ENCODE measurements at places on chromosomes 4 and X. TPM values are rescaled to one million over a fixed set of nuclear protein-coding genes. Genes with fewer than 3 reads are reported as not detected.

- no peak for DNase-seq
These were observed 11.9 kb upstream of the ADH7 start for GRCh38 chr4:99447079-99447478.

- DNase-seq = no peak
These were observed 182.7 kb downstream of the KDR start for GRCh38 chr4:54942721-54943120.

FDCSP gene
- not detected for total RNA-seq

RRH gene
- total RNA-seq = not detected

NALF2 gene
- total RNA-seq = not detected

STARD8 gene
- total RNA-seq = 13.1 TPM

- peak; percentile 37 for DNase-seq
These were observed 65.8 kb downstream of the RASGEF1B start for GRCh38 chr4:81405900-81406401.

- DNase-seq = no peak
These were observed 209.2 kb downstream of the ADAM29 start for GRCh38 chr4:175127314-175127713.

DNA sequence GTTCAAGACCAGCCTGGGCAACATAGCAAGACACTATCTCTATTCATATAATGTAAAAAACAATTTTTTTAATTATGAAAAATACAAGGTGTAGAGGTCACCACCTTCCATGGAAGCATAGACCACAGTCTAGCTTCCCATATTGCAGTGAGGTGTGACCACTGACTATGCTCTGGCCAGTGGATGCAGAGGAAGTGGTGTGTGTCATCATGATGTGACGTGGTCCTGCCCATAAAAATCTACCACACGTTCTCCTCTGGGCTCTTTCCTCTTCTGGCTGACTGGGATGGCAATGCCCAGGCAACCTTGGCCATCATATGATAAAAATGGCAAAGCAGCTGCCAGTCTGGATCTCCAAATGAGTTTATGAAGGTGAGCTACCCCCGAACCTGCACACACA lies 65.7 kb downstream of the RBM47 start:
- no peak for DNase-seq

GRCh38 chr4:27716693-27717430 lies 856.2 kb downstream of the STIM2 start:
- DNase-seq = no peak

DNA sequence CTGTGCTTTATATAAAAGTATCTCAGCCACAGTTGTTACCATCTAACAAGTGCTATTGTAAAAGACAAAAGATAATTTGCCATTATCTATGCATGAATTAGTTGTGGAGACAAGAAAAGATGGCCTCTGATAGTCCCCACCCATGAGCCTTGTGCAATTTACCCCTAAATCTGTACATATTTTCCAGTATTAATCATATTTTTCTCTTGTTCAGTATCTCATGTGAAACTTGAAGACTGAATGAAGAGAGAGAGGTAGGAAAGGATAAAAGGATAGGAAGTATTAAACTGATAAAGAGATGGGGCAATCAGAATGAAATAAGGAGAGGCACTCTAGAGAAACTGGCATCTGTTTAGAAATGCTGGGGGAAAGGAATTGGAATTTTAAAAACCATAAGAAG lies 3.7 kb downstream of the MYOZ2 start:
- no peak for DNase-seq

- DNase-seq = no peak
These were observed 249.4 kb downstream of the ARHGAP10 start for GRCh38 chr4:147981305-147981704.

DNA sequence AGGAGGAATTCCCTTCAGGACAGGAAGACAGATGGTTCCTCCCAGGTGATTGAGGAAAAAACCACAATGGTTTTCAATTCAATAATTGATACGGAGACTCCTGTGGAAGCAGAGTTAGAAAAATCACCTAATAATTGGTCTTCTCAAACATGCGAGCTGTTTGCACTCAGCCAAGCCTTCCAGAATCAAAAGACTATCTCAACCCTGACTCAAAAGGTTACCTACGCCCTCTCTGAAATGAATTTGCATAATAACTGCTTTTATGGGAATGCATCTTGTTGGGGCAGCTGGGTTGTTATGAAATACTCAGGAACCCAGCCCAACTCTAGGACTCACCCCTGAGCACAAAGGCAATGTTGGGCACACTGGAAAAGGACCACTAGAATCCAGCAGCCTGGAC lies 66.9 kb upstream of the ARSJ start:
- DNase-seq = no peak

SPANXA2 gene
- not detected for total RNA-seq

DNA sequence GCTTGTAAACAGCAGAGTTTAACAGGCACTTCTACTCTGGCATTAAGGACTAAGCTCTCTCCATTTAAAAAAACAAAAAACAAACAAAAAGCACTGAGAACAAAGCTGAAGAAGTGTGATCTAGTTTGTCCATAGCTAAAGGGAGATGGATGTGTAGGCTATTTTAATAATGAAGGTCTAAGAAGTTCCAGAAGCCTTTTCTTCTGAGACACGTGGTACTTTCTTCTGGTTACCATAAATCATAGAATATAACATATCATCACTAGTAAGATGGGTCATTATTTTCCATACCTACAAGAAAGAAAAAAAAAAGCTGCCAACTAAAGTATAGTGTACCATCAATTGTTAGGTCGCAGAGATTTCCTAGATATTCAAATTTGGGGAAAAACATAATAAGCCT lies 722 bp upstream of the NBDY start:
- DNase-seq = no peak

- no peak for DNase-seq
These were observed 63.7 kb downstream of the SEC24D start for GRCh38 chr4:118772081-118772766.

DNA sequence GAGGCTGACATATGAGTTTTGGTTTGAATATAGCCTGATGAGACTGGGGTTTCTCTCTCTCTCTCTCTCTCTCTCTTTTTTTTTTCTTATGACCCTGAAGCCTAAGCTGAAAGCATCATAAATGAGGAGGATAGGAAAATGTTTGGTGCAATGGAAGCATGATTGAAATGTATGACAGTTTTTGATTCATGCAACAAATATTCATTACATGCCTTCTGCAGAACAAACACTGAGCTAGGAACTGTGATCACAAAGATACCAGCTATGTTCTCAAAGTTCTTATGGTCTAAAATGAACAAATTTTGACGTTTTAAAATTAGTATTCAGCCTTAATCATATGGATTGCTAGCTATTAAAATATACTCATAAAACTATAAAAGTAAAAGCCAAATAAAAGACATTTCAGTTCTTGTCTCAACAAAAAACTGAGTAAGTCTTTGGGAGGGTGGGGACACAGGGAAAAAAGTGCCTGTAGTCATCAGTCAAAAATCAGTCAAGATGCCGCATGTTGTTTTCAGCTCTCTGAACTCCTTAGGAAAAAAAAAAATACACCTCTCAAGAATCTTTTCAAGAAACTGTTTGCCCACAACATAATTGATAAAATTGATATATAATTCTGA lies 57.2 kb downstream of the NKX6-1 start:
- no peak for DNase-seq

DNA sequence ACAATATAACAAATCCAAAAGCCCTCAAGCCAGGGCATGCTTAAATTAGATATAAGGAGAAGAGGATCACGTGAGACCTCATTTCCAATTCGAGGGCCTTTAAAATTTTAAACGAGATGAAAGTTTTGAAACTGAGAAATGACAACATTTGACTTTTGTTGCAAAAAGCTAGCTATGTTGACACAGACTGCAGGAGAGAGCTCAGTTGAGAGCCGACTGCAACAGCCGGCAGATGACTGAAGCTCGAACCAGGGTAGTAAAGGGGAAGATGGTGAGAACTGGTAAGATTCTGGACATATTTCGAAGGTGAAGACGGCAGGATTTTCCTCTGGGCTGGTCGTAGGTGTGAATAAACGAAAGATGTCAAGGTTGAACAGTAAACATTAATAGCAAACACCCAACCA lies 773 bp downstream of the PRMT9 start:
- DNase-seq = no peak

NUP54 gene
- 31.2 TPM for total RNA-seq

STK32B gene
- total RNA-seq = 33.8 TPM

GRCh38 chr4:8419222-8420041 lies 21.1 kb downstream of the ACOX3 start:
- DNase-seq = no peak

DNA sequence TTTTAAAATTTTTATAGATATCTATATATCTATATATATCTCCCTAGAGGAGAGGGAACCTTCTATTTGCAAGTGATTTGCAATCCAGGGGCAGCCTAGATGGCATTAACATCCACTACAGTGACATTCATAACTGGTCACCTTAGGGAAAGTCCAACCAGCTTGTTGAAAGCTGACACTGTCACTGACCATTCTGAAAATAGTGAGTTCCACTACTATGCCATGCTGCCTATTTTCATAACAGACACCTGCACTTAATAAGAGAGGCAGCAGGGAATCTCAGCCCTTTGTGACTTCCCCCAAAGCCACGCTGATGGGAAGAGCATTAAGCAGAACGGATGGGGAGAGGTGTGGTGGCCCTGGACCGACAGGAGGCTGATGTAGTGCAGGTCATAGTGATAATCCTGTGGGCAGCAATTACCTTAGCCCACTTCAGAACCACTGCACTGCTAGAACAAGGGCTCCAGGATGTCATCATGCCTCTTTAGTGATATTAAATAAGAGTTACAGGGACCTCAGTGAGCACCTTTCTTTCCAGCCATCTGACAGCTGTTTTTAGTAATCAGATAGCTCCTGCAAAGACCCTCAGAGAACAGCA lies 51.3 kb downstream of the GPRIN3 start:
- DNase-seq = no peak

DNA sequence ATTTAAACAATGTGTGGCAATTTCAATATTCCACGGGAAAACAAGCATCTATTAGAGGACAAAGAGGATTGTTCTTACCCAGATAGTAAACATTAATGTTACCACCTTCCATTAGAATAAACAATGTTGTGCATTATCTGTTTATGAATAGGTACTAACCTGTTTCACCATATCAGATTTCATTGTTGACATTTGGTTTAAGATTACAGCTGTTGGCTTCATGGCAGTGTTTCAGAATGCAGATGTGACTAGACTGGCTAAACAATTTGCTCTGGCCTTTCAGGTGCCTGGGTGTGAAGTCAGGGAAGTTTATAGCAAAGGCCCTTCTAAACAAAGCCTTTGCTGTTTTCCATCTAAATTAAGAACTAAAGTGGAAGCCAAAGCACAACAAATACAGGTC lies 464.7 kb upstream of the FAM47C start:
- no peak for DNase-seq

FAM236B gene
- not detected for total RNA-seq

DNA sequence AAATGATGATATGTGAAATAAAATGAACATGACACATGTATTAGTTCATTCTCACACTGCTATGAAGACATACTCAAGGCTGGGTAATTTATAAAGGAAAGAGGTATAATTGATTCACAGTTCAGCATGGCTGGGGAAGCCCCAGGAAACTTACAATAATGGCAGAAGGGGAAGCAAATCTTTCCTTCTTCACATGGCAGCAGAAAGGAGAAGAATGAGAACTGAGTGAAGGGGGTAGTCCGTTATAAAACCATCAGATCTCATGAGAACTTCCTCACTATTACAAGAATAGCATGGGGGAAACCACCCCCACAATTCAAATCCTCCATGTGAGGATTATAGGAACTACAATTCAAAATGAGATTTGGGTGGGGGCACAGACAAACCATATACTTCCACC lies 243.9 kb upstream of the GYPA start:
- no peak for DNase-seq

GRCh38 chr4:152997288-152997687 lies 61.2 kb downstream of the FHDC1 start:
- DNase-seq = no peak
